ENCODE measurements at places on chromosomes 5 and 9.

- no peak for DNase-seq
Observed at GRCh38 chr9:86721226-86721781, 226.0 kb downstream of the GAS1 start.

- no peak for DNase-seq
Observed at GRCh38 chr5:134460551-134460950, 48.9 kb upstream of the CDKN2AIPNL start.

DNA sequence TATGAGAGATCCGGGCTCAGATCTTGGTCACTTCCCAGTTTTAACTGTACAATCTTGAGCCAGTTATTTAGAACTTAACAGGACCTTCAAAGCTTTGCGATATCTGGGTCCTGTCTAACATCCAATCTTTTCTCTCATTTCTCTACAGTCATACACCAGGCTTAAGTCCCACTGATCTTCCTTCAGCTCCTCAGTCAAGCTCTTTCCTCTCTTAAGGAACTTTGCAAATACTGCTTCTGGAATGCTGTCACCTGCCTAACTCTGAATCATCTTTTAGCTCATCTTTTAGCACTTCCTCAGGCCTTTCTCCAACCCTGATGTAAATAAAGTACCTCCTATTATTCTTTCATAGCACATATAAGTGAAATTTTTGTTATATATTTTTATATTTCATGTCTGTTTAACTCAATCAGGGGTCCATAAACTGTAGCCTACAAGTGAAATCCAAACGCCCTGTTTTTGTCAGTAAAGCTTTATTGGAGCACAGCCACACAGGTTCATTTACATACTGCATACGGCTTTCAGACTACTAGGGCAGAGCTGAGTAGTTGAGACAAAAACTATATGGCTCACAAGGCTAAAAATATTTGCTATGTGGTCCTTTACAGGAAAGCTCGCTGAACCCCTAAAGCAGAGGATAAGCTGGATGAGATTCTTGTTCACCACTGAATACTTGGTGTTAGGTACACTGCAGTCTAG lies 63.5 kb downstream of the MEF2C start:
- DNase-seq, result no peak

DNA sequence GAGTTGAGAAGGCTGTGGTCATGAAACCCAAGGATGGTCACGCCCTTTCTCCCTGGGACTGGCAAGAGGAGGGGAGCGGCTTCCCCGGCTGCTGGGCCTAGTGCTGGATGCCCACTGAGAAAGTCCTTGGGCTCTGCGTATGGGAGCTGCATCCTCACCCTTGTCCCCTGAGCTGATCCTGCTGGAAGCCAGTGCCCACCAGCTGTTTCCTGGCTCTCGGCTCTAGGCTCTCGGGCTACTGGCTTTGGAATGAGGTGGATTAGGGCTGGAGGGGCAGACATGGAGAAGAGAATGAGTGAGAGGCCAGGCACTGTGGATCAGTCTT lies 149.3 kb upstream of the PPP1R26 start:
- DNase-seq, result no peak

- DNase-seq, result no peak
Observed at GRCh38 chr5:42518595-42519221, 95.5 kb downstream of the GHR start.

DNA sequence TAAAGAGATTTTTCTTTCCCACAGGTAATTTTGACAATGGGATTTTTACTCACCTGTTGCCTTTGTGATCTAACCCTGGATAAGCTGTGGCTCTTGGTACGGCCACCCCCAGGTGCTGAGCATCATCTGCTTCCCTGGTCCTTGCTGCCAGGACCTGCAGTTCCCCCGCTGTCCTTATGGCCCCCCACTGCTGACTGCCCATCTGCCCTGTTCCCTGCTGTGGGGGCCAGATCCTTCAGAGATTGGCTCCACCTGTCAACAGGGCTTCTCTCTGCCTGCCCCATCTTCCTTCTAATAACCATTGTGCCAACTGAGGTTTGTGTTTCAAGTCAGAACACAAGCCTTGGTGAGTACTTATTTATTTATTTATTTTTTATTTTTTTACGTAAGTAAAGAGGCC lies 183.3 kb downstream of the MAPKAP1 start:
- DNase-seq, result no peak

- DNase-seq, result no peak
Observed at GRCh38 chr9:88544245-88544644, 9.3 kb downstream of the NXNL2 start.

GRCh38 chr5:172903790-172904189 lies 55.4 kb upstream of the RPL26L1 start:
- DNase-seq, result no peak

DNA sequence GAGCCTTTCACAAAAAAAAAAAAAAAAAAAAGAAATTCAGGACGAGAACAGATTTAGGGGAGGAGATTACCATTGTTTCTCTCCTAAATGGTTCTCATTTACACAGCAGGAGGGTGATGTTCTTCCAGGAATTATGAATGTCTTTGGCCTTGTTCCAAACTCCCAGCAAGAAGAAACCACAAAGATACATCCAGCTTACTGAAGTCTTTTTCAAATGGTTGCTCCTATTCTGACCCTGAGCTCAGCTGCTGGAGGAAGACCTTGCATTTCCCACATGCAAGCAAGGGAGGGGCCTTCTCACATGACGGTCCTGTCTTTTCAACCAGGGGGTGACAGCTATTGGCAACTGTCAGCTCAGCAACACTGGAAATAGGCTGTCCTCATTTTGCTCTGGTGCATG lies 203.0 kb upstream of the VLDLR start:
- DNase-seq, result no peak

DNA sequence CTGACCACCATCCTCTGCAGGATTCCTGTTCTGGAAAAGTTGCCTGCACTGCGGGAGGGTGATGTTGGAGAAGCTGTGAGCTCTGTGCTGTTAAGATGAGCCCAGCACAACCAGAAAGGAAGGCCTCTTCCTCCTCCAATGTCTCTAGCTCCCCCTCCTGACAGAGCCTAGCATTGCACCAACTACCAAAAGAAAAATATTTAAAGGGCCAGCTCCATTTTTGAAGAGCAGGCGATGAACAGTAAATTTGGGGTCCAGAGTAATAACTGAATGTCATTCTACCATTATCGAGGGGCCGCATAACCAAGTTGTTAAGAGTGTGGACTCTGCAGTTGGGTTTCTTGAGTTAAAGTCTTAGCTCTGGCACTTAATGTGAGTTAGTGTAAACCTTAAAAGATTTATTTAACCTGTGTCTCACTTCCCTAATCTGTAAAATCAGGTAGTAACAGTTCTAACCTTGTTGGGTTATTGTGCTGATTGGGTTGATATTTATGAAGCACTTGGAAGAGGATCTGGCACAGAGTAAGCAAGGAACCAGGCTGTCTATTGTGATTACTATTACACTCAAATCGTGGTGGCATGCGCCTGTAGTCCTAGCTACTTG lies 3.9 kb downstream of the TEX53 start:
- DNase-seq, result peak; percentile 44

DNA sequence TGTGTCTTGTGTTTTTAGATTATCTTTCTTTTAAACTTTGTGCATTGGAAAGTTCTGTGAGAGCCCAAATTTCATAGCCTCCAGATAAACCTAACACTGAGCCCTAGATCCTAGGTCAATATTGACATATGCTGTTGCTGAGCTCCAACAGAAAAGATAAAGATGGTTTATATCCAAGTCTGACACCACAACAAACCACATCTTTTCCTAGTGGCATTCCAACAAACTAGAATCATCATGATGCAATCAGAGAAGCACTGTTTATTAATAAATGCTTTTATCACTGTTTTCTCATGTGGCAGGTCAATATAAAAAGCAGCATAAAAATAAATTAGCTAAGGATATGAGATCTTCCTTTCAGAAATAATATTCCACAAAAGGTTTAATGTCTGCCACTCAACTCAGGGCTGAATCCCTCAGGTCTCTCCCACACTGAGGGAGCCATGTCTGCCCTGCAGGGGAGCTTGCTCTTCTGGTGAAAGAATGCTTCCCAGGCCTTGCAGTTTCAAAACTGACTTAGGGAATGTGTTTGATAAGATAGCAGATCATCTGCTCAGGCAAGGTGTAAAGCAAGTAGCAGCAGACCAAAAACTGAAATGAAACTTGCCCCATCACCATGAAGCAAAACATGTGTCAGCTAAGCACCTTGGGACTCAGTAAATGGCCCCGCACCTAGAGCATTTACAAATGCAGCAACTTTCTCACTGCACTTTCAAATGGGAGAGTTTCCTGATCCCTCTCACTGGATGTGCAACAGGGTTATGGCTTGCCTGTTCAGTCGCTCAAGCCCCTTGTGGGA lies 493.0 kb downstream of the AGTPBP1 start:
- DNase-seq, result no peak

GRCh38 chr5:26492906-26493459 lies 545.4 kb downstream of the CDH9 start:
- DNase-seq, result no peak

- no peak for DNase-seq
Observed at GRCh38 chr5:38291355-38291754, 33.0 kb downstream of the EGFLAM start.

DNA sequence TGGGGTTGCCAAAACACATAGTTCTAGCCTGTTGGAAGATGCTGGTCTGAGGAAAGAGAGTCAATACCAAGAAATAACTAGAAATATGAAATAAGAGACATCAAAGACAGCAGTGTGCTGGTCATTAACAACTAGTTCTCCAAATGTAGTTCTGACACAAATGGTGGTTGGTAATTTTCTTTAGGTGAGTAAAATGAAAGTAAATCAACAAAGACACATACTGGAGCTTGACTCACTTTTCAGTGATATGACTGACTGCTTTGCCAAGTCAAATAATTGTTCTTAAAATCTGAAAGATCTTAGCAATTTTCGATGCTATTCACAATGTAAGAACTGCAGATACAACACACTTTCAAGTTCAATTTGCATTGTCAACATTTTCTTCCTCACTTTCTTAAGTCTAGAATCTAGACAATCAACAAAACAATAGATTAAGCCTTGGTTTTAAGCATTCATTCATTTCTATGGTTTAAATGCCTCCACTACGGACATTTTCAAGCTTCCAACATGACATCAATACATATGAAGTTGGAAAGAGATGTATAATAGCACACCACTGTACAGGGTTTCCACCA lies 166.8 kb upstream of the MAP3K1 start:
- no peak for DNase-seq

GRCh38 chr9:35935261-35935660 lies 22.7 kb downstream of the OR2S2 start:
- no peak for DNase-seq

GRCh38 chr5:11719888-11720481 lies 184.3 kb downstream of the CTNND2 start:
- no peak for DNase-seq

DNA sequence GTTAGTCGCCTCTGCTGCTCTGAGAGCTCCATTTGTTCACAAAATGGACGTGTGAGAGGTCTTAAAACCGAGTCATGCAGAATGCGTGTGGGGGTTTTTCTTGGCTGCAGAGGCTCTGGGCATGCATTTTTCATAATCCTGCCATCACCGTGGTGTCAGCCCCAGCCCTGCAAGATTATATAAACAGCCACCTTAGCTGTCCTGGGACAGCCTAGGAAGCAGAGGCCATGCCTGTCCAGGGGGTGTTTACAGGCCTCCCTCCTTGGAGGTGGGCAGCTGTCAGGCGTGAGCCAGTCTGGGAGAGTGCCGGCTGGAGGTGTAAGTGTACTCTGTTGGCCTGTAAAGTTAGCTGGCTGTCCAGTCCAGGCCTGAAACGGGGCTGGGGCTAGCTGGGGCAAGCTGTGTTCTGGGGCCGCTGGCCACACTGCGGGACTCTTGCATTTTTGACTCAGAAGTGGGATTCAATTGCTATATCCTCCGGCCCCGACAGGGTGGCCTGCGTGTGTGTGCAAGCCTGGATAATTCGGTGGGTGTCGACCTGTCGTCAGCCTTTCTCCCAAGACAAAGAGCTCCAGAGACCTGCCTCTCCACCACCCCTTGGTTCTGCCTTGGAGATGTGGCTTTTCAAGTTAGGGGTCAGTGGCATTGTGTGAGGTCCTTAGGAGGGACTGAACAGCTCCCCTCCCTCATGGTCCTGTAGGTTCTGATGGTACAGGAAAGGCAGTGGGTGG lies 2.4 kb downstream of the WNK2 start:
- no peak for DNase-seq

DNA sequence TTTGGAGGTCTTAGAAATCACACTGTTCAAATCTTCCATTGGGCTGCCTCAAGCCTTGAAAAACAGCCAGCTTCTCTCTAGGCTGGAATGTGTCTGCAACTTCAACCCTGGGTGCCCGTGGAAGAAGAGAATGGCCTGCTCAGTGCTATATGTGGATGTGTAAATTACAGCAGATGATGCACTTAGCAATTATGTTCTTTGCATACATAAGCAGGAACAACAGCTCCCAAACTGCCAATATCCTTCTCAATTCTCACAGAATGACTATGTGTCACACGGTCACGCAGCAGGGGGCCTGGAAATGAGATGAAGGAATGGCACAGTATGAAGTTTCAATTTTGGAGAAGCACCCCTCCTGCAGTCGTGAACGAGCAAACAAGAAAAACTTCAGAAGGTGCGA lies 175.2 kb upstream of the SMARCA2 start:
- no peak for DNase-seq

- no peak for DNase-seq
Observed at GRCh38 chr5:72752909-72753308, 63.6 kb upstream of the TNPO1 start.

DNA sequence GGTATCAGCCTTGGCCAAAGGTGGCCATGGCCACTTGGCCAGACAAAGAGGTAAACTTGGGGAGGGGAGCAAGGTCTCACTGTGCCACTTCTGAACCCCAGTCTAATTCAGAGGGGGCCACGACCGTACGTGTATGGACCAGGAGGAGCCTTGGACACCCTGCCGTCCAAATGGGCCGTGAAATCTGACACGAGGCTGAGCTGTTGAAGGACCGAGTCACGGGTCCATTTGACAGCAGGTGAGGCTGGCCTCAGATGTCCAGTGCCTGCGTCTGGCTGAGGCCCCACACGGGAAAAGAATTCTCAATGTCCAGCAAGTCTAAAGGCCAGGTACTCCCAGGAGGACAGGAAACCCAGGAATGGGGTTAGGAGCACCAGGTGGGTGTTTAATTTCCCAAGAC lies 17.7 kb downstream of the CMBL start:
- no peak for DNase-seq

GRCh38 chr5:180860273-180860886 lies 696 bp downstream of the ZFP62 start:
- peak; percentile 46 for DNase-seq

GRCh38 chr5:17203329-17204132 lies 13.9 kb upstream of the BASP1 start:
- DNase-seq, result peak; percentile 38

DNA sequence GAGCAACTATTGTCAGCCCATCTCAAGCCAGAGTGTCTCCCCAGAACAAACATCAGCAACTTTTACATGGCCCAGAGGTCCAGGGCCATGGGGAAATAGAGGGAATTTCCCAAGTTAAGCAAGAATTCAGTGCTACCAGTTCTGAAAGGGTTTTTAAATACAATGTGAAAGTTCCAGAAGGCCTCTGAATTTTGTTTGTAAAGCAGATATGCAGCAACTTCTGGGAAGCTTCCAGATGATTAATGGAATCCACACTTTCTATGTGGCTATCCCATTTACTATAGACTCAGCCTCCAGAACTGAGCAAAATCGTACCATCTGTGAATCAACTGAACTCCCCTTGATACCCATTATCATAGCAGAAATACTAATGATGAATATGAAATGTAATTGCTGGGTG lies 93.8 kb downstream of the FEM1C start:
- no peak for DNase-seq

- no peak for DNase-seq
Observed at GRCh38 chr9:104780796-104781395, 17.0 kb downstream of the NIPSNAP3B start.
